Activated T-cell treated with anti-CD3 and anti-CD28 coated beads, Interleukin-2, amount 50 U/mL, for 72 hours (primary cell): ENCODE measurements at places on chromosomes 2 and 18. TPM values are rescaled to one million over a fixed set of nuclear protein-coding genes. Genes with fewer than 3 reads are reported as not detected.
A peak's percentile ranks its signal among the peaks of the same experiment; 100 is the strongest.

- no peak for DNase-seq
Observed at GRCh38 chr18:36265015-36265414, 32.5 kb upstream of the FHOD3 start.

- DNase-seq = no peak
Observed at GRCh38 chr2:65536596-65536995, 104.2 kb upstream of the SPRED2 start.

- DNase-seq = no peak
Observed at GRCh38 chr2:54388076-54388475, 68.1 kb upstream of the SPTBN1 start.

GRCh38 chr18:2971741-2972552, 41.0 kb downstream of the LPIN2 start:
- DNase-seq = peak; percentile 78

DNA sequence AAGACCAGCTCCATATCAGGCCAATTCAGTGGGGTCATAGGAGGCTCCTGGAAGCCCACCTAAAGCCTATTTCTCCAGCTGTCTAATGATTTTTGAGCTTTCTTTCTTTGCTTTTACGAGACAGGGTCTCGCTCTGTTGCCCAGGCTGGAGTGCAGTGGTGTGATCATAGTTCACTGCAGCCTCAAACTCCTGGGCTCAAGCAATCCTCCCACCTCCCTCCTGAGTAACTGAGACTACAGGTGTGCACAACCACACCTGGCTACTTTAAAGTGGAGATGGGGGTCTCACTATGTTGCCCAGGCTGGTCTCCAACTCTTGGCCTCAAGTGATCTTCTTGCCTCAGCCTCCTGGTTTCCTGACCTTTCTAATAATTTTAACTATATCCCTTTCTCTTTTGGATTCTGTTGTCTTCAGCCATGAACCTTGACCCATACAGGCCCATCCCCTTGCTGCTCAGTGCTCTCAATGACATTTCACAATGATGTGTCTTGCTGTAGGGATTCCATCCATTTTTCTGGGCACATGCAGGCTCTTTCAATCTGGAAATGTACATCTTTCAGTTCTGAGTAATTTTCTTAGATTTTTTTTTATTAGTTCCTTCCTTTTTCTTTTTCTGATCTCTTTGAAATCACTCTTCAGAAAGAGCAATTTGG, 29.7 kb downstream of the GNLY start:
- no peak for DNase-seq

DNA sequence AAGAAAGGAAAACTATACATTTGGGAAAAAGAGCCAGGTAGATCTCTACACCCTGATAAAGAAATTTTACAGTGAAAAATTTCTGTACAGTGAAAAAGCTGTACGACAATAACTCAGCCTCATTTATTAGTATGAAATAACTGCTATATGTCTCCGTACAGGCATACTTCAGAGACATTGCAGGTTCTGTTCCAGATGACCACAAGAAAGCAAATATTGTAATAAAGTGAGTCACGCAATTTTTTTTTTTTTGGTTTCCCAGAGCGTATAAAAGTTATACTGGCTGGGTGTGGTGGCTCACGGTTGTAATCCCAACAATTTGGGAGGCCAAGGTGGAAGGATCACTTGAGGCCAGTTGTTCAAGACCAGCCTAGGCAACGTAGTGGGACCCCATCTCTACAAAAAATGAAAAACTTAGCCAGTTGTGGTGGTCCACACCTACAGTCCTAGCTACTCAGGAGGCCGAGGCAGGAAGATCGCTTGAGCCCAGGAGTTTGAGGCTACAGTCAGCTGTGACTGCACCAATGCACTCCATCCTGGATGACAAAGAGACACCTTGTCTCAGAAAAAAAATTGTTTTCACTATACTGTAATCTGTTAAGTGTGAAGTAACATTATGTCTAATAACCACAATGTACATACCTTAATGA, 28.2 kb upstream of the AMMECR1L start:
- no peak for DNase-seq

DNA sequence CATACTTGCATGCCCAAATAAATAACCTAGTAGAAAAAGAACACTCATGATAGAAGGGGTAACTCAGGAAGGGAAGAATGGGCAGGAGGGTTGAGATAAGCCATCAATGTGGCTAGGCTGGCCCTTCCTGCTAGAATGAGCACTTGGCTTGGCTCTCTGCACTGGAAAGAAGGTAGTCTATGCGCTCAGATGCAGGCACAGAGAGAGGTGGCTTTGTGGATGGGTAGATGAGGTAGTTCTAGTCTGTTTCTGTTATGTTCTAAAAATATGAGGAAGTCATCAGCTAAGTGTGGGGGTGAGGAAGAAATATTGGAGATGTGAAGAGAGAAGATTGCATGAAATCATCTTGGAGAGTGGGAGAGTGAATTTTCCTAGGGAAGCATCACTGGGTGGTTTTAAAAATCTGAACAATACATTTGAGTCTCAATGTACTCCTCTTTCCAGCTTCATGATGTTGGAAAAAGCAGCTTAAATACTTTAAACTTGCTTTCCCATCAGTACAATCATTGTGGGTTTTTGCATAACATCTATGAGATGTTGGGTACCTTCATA, 357.1 kb downstream of the CNTNAP5 start:
- no peak for DNase-seq

DNA sequence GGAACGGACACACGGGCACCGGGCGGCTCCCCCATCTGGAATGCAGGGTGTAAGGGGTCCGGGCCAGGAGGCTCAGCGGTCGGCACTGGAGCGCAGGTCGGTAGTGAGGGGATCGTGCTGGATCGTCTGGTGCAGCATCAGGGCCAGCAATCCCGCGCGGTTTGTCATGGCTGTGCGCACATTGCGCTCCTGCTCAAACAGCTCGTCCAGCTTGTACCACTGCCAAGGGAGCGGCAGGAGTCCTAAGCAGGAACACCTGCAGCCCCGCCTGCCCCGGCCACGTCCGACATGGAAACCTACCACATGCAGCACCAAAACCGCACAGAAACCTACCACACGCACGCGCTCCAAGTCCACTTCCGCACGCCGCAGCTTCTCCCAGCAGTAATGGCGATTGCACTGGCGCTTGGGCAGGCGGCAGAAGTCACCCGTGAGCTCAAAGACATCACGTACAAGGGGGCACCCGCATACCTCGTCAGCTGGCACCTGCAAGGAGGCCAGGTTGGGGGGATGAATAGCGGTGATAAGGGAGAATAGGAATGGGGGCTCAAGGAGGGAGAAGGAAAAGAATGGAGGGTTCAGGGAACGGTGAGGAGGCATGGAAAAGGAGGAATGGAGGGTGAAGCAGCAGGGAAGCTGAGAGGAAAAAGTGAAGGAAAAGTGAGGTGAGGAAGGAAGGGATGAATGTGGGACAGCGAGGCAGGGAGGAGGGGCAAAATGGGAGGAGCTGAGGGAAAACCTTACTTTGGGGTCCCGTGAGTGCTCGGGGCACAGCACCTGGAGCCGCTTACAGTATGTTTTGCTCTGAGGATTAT, 1.4 kb upstream of the MBD1 start:
- DNase-seq = no peak

DNA sequence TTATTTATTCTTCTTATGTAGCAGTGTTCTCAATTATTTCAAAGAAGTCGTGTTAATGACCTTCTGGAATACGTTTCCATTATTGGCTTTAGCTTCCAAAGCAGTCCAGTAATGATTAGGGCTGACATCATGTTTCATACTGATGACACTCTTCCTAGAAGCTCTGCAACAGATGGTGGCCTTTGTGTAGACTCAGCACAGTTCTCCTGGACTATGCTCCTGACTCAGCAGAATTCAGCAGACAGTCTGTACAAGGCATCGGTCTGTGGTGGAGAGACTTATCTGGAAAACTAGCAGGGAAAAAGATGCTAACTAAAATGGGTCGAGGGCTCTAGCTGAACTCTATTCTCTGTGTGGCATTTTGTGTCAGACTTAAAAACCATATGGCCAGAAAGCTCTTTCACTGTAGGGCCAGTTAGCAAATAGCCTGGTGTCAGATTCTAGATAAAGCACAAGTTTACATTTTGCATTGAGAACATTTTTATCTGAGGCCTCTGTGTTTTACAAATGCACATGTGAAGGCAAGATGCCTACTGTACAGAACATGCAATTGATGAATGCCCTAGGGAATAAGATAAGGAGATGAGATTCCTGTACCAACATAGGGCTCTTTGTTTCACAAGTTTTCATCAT, 35.1 kb downstream of the GULP1 start:
- DNase-seq = no peak

DNA sequence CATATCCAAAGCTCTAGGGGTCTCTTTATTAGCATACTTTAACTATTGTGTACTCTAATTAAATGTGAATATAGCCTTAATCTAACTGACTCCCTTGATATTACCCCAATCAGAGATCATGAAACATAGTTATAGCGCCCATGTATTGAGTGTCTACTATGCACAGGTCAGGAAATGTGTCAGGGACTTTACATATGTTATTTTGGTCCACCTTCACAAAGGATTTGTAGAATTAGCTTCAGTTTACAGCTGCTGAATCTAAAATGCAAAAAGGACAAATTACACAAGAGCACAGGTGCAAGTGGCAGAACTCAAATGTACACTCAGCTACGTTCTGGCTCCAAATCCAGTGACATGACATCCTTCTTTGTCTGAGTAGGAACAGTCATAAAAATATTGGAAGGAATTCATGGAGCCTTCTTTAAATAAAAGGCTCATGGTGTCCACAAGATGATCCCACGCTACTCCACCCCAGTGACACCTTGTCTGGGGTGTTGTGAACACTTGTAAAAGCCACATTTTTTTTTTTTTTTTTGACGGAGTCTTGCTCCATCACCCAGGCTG, 38.7 kb upstream of the ATL2 start:
- no peak for DNase-seq

- no peak for DNase-seq
Observed at GRCh38 chr2:696463-696862, 19.3 kb upstream of the TMEM18 start.

GRCh38 chr2:226064932-226065570, 665.5 kb downstream of the NYAP2 start:
- DNase-seq = no peak

KCNJ13 gene
- total RNA-seq = not detected

GDF7 gene
- total RNA-seq = not detected

MAP2 gene
- total RNA-seq = 0.31 TPM
